ENCODE measurements at places on chromosomes 7 and 10.
A peak's percentile ranks its signal among the peaks of the same experiment; 100 is the strongest.

DNA sequence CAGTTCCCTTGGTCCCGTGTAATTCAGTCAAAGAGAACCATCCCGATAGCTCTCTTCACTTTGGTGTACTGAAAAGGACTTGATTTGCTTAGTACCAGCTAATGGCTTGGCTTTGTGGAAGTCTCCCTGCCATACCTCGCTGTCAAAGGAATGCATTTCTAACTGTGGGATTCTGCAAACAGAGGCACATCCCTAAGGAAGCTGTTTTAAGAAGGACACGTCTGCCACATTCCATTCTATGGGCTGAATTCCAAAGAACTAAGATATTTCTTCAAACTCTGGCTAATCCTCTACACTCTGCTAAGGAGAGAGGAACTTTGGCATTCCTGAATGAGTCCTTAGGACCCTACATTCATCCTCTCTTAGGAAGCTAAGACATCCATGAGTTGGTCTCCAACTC, 327.9 kb downstream of the SFMBT2 start:
- no peak for DNase-seq

- no peak for DNase-seq
Observed at GRCh38 chr7:20971219-20971618, 184.5 kb upstream of the SP8 start.

GRCh38 chr7:37191797-37192196, 256.9 kb downstream of the ELMO1 start:
- no peak for DNase-seq

DNA sequence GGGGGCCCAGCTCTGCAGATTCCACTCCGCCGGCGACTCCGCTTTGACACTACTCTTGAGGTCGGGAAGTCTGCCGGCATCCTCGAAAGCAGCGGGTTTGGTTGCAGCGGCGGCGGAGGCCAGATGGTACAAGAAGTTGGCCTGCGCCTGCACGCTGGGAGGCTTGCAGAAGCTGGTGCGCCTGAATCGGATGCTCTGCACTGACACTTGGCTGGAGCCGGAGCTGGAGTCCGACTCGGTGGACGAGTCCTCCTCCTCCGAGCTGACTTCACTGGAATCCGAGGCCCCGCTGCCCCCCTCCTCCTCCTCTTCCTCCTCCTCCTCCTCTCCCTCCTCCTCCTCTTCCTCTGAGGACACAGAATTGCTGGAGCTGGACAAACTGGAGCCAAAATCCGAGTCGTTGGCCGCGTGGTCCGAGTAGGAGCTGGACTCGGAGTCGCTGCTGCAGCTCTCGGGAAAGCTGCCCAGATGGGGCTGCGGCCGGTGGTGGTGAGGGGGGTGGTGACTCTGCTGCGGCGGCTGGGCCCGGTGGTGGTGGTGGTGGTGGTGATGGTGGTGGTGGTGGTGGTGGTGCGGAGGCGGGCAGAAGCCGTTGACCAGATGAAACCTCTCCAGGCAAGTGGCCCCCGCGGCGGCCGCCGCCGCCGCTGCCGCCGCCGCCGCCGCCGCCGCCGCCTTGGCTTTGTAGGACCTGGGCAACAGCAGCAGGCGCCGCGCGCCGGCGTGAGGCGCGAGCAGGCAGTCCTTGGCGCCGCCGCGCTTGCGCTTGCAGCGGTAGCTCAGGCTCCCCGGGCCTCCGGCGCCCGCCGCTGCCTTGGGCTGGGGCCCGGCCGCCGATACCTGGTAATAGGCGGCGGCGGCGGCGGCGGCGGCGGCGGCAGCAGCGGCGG, 9.0 kb downstream of the SKIDA1 start:
- peak; percentile 66 for DNase-seq

DNA sequence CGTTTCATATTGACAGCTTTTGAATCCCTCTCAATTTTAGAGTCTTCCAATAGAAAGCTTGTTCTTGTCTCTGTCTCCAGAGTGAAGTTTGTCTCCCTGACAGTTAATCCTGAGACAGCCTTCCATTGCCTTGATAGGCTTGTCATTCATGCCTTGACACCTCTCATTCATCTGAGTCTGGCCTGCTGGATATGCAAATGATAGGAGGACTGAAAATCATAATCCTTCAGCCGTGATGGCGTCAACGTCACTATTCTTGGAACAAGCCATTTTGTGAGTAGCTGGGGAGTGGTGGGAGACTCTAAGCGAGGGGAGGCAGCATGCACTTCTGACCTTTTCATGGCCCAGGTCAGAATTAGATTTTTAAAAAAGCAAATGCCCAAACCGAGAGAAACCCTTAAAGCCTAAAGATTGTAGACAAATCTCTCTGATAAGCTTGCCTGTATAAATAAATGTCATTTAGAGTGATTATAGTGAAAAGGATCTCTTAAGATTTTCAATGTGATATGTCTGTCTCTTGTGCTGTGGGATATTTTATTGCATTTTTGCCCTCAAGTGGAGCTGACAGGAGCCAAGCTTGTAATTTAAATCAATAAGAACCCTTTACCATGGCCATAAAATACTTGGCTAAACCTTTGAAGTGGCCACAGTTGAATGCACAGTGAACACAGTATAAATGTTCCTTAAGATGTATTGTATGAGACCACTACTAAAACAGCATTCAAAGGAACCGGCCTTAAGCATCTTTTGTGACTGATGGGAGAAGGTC, 148.8 kb downstream of the SNX10 start:
- no peak for DNase-seq

- DNase-seq = no peak
Observed at GRCh38 chr10:99656199-99657064, 2.9 kb upstream of the ENTPD7 start.

- no peak for DNase-seq
Observed at GRCh38 chr7:108007261-108007660, 4.3 kb upstream of the LAMB1 start.

- DNase-seq = peak; percentile 40
Observed at GRCh38 chr7:148623586-148624282, 33.2 kb downstream of the C7orf33 start.

DNA sequence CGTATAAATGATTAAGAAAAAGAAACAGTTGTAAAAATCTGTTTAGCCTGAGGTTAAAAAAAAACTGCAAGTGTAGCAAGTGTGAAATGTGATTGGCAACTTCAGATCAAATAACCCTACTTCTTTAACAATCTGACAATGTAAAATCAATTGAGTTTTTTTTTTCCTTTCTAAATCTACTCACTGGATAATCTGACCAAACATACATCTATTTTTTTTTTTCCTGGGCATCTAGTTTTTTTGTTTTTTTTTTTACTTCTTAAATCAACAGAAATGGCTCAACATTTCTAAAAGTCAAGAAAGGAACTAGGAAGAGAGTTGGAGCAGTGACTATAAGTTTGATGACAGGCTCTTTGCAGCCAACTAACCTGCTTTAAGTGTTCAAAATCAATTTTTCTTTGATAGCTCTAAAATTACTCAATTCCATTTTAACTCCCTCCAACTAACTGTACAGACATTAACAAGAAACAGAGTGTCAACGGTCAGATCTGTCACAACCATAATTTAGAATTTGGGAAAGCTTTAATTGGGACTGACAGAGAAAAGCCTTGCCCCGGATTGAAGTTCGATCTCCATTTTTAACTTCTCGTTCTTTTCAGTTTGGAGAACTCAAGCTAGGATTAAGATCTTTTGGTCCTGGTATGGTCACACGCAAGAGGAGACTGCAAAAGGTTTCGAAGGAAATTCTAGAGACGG, 1.2 kb downstream of the ARL3 start:
- DNase-seq = peak; percentile 74

GRCh38 chr10:93068411-93069244, 5.1 kb upstream of the CYP26A1 start:
- DNase-seq = no peak

DNA sequence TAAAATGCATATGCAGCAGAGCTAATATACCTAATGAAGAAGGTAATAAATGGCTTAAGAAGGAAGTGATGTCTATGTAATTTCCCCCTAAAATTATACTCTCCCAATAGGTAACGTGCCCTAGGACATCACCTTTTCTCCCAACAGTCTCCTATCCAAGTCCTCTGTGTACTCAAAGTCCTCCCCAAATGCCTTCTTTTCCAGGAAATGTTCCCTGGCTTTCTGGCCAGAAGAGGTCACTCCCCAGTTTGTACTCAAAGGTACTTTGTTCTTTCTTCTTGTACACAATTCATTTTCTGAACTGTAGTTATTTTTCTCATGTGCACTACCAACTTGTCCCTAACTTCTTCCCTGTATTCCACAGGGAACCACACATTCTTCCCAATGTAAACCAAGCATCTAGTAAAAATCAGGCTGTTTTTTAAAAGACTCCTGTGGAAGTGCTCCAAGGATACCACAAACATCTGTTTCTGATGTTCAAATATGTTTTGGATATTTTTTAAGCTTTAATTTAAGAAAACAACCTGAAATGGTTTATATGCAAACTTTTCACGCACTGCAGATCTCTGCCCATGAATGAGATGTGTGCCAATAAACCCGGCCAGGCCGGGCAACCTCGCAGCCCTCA, 262.3 kb upstream of the KLF14 start:
- no peak for DNase-seq

DNA sequence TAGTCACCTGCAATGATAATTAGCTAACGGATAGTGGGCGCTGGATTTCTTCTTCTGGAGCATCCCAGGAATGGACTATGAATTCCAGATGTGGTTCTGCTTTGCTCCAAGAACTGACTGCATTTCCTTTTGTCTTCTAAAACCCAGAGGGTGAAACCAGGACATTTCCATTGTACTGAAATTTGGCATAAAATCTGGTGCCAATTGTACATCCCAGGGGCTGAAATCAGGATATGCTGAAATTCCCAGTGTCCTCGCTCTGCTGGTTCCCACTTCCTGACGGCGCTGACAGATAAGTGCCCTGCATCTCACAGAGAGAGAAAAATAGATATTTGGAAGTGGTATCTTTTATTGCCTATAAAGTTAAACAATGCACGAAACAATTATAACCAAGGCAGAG, 31.9 kb downstream of the RBM20 start:
- no peak for DNase-seq

DNA sequence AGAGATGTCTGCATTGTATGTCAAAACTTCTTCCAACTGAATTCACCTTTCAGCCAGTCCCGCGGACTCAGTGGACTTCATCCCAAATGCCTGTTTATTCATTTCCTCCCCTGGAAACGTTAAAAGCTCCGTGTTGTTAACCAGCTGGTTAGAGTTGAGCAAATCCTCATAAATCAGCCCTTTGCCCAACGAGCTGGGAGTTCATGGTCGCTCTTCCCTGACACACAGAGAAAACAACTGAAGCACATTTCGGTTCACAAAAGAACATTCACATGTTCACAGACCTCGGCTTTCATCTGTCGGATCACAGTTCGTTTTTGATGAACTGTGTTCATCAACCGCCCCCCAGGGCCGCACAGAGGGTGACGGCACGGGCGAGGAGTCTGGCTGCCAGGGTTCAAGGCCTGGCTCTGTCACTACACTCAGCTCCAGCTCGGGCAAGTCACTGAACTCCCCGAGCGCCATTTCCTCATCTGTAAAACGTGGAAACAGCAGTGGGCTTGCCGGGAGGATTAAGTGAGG, 62.6 kb downstream of the GLI3 start:
- DNase-seq = no peak

GRCh38 chr10:48251152-48251524, 23.4 kb downstream of the FRMPD2 start:
- no peak for DNase-seq

DNA sequence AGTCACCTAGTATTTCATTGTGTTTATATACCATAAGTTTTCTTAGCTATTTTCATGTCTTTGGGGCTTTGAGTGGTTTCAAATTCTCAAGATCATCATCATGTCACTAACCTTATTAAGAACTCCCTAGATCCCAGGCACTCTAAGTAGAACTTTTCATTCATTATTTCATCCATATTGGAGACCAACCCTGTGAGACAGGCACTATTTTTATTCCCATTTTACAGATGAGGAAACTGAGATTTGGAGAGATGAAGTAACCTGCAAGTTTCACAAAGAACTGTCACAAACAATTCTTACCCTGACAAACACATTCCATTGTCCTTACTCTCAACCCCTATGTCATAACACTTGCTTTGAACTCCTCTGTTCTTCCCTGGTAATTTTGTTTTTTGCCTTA, 13.8 kb upstream of the SND1 start:
- no peak for DNase-seq

DNA sequence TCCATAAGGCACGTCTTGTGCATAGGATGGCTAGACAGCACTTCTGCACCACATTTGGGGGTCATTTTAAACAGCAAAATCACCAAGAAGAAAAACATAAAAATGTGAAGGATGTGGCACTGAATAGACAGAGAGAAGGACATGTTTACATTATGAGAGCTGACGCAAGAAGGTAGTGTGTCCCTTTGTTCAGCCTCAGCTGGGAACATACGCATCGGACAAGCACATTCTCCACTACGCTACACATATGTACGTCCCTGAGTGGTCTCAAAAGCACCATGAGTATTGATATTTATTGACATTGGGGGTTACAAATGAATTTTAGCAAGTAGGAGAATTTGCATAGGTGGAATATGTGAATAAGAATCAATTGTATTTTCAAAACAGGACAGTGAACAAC, 20.2 kb downstream of the DDC start:
- no peak for DNase-seq

DNA sequence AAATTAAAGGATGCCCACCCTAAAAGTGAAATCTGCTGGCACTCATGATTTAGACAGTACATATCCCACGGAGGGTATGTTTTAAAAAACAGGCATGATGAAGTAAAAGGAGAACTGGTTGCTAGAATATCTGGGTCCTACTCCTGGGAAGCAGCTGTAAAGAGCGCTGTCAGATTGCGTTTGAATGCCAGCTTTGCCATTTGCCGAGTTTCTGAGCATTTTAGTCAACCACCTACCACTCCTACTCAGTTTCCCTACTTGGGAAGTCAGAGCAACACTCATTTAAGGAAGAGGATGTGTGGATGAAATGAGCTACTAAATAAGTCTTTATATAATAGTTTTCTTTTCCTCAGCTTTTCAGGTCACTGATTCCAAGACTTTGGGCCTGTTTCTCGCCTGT, 1.1 kb upstream of the UMAD1 start:
- DNase-seq = peak; percentile 5

DNA sequence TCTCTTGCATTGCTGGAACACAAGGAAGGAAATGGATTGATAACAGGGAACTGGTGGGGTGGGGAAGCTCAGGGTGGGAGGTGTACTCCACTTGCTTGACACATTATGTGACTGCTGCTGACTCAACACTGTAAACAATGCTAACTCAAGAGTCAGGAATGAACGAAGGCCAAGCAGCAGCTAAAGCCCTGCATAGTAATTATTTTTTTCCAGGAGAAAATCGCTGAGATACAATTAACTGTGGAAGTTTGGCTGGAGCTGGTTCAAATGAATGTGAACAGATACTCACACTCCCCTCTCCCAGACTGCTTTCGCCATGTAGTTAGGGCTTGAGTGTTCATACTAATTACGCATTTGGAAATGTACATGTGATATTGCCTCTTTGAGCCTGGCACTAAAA, 170.9 kb upstream of the AOAH start:
- DNase-seq = no peak

- DNase-seq = no peak
Observed at GRCh38 chr10:9274206-9274755, 1219.8 kb downstream of the GATA3 start.

- DNase-seq = no peak
Observed at GRCh38 chr10:75379212-75379724, 22.3 kb downstream of the ZNF503 start.

DNA sequence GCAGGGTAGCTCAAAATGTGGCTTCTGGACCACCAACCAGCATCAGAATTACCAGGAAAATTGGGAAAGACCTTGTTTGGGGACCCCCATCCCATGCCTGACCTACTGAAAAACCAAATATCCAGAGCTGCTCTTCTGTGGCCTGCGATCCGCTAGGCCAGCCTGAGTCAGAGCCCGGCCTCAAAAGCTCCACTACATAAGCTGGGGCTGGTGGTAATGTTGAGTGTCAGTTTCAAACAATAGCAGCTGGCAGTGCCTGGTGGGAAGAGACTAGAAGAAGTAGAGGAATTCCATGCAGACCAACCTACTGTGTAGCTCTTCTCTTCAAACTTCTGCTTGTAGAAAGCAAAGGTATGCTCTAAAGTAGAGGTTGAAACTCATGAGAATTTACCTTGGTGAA, 52.0 kb downstream of the KLRG2 start:
- no peak for DNase-seq
